ENCODE measurements at places on chromosomes 16 and 17.

DNA sequence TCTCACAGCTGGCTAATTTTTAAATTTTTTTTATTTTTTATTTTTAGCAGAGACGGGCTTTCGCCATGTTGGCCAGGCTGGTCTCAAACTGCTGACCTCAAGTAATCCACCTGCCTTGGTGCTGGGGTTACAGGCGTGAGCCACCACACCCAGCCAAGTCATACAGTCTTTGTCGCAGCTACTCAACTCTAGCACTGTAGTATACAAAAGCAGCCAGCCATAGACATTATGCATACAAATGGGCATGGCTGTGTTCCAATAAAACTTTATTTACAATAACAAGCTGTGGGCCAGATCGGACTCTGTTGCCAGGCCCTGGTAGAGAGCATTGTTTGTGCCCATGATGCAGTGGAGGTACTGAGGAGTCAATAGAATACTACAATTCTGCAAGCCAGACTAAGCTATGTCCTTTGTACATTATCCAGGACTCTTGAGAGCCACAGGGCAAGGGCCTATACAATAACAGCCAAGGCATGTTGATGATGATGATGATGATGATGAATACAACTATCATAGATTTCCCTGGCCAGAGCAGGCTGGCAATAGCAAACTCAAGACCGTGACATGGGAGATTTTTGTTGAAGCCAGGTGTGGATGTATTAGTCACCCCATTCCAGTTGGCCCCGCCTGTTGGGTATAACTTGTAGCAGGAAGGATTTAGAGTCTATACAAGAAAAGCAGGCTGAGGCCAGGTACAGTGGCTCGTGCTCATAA, 101.8 kb downstream of the MYH11 start:
- no peak for DNase-seq

DNA sequence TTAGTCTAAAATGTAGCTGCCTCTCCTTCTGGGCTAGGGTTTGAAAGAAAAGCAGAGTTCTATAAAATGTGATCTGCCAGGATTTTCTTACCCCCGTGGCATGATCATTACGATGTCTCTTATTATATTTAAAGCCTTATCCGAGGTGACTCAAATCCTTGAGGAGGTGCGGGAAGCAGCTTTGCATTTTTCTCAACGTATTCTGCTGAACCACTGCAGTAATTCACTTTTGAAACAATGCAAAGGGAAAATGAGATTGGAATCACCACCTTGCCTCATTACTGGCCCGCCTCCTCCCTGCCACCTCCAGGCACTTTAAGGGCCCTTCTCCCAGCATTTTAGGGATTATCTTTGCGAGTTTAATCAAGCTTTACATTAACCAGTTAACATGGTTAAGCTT, 9.7 kb upstream of the NOG start:
- DNase-seq = no peak

DNA sequence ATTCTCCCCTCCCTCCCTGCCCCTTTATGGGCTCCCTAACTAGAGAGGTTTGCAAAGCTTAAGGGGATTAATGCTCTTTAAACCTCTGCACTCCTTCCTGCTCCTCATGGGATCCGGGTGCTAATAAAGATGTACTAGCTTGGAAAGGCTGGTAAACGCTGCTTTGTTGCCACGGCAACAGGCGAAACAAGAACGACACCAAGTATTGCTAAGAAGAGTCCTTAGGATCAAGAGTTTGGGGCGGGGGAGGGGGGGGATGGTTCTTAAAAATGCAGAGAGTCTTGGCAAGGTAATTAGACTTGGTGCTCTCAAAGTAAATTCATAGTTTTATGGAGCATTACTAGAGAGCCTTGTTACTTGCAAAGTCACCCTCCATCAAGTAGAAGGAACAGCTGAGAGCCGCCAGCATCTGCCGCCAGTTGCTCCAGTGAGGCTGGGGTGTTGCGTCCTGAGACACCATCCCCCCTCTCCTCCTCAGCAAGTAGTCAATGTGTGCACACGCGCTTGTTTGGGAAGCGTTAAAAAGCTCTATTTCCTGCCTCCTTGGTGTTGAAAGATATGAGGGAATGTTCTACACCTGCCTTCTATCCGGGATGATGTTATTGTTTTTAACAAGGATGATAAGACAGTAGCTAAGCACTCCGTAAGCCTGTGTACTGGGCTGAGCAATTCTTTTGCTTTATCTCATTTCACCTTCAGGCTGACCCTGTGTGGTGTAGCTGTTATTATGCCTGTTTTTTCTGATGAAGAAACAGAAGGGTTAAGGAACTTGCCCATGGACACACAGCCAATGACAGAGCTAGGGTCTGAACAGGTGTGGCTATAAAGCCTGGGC, 190.9 kb downstream of the CCDC182 start:
- DNase-seq = no peak

GRCh38 chr17:78379131-78379491, 662 bp downstream of the PGS1 start:
- no peak for DNase-seq

- no peak for DNase-seq
Observed at GRCh38 chr17:82898976-82899514, 59.2 kb upstream of the ZNF750 start.

DNA sequence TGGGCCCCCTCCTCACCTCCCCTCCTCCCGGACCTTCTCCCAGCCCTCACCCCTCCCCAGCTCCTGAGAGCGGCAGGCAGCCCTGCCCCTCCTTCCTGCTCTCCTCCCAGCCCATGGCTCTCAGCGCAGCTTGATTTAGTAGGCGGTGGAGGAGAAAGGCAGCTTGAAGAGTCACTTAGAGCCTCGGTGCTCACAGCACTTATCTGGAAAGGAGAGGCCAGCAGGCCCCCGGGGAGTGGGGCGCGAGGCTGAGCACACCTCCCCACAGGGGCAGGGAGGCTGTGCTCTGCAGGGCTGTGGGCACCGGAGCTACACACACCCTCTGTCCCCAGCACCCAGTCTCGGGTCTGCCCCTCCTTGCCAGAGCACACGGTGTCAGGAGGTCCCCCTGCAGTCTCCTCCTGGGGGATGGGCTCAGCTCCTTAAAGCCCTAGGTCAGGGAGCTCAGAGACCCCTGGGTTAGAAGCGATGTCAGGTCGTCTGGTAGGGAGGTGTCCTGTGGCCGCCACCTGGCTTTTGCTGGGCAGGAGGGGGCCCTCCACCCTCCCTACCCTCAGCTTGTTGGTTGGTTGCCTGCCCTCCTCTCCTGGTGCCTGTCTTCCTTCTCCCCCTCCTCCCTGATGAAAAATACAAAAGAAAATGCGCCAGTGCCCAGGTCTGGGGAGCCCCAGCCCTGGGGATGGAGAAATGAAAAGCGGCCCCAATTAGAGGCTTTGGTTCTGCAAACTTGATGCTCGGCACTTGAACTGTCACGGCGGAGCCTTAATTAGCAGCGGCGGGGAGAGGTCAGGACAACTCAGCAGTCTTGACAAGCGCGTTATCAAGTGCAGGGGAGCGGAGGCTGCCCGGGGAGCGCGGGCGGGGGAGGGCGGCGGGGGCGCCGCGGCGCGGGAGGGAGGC, 151.1 kb upstream of the GSE1 start:
- no peak for DNase-seq

DNA sequence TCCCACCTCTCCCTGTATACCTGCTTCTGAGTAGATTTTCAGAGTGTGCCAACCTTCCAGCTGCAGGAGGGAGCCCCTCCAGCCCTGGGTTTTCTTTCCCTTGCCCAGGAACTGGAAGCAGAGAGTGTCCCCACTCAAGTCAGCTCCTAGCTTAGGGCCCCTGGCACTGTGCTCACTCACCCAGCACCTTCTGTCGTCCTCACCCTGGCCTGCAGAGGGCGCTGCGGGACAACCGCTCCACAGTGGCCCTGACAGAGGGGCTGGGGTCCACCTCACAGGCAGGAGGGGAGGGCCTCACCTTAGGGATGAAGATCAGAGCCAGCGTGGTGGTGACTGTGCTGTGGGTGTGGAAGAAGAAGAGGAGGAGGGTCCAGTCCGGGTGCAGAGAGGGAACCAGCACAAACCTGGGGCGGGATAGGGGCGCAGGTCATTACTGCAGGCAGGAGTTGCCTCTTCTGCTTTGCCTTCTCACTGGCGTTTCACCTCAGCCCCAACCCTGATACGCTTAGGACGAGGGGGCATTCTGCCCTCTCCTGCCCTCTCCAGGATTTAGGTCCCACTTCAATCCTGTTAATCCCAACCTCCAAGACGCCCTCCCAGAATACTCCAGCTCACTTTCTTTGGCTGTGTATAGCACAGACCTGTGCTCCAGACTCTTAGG, 10.0 kb downstream of the GPR179 start:
- peak; percentile 57 for DNase-seq

- DNase-seq = no peak
Observed at GRCh38 chr17:12974005-12974531, 43.8 kb downstream of the ELAC2 start.

DNA sequence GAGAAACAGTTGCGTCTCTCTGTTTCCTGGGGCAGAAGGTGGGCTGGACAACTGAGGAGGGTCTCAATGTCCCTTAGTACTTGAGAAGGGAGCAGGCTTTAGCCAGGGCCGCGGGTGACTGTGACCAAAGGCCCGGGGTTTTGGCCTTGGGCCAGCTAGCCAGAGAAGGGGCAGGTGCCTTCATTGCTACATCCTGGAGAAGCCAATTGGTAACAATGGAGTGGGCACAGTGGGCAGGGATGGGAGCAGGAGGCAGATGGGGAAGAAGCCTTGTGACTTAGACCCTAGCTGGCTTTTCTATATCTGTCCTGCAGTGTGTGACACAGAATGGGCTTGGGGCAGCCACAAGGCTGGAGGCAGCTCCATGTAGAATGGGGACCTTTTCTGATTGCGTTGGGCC, 46.0 kb downstream of the CLEC16A start:
- DNase-seq = no peak

- DNase-seq = no peak
Observed at GRCh38 chr16:74500907-74501306, 79.6 kb upstream of the CLEC18B start.

DNA sequence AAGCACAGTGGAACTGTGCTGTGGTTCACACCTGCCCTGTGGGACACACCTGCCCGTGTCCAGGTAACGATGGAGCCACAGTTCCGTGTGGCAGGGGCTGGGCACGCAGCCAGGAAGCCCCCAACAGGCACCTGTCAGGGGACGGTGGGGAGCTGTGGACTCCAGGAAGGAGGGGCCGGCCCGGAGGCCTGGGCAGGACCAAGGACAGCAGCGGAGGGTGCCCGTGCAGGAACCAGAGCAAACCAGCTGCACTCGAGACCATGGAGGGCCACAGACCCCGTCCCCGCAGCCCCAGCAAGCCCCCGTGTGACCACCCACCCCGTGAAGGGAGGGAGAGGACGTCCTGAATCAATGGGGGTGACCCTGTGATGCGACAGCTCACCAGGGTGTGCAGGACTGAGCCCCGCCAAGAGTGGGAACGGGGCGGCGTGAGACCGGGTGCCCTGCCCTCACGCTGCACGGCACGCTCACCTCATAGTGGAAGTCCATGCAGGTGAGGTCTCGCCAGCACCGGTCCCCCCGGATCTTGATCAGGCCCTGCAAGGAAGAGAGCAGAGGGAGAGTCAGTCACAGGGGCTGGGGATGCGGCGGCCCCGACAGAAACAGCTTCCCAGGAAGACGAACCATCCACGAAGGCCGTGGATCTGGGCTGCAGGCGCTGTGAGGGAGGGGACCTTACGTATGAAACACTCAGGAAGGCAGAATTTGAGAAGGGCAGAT, 78.1 kb downstream of the LMF1 start:
- DNase-seq = no peak

DNA sequence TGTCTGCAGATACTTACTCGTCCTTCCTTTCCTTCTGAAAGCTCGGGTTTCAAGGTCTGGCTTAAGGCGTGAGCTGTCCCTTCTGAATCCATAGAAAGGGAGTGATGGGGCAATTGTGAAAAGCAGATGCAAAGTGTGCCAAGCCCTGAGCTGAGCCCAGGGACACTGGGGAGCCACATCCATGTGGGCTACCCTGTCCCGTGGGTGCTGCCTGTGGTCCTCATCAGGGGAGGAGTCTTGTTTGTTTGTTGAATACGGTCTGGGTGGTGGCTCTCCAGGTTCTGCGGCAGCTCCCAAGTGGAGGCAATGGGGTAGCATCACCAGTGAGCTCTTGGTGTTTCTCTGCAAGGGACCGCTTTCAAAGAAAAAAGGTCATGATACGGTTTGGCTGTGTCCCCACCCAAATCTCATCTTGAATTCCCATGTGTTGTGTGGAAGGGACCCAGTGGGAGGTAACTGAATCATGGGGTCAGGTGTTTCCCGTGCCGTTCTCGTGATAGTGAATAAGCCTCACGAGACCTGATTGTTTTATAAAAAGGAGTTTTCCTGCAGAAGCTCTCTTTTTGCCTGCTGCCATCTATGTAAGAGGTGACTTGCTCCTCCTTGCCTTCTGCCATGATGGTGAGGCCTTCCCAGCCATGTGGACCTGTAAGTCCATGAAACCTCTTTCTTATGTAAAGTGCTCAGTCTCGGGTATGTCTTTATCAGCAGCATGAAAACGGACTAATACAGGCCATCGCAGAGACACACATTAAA, 1.0 kb upstream of the ALG1 start:
- DNase-seq = no peak

- DNase-seq = peak; percentile 38
Observed at GRCh38 chr17:50904518-50905459, 38.6 kb upstream of the TOB1 start.

DNA sequence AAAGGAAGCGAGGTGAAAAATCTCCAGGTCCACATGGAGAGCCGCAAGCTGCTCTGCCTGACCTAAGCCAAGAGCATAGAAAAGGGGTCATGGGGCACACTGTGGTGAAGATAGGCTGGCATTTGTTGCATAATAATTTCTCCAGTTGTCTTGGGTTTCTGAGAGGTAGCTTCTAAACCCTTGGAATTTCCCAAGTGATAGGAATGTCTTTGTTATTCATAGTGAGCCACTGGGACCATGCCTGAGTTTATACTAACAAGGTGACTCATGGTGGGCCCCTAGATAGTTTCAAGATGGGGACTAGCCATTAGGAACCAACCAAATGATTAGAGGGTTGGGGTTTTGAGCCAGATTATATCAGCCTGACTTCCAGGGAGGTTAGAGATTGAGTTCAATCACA, 25.6 kb downstream of the SOST start:
- DNase-seq = no peak

- DNase-seq = no peak
Observed at GRCh38 chr16:55116165-55116920, 185.7 kb downstream of the IRX5 start.

- no peak for DNase-seq
Observed at GRCh38 chr17:61970030-61970429, 42.2 kb upstream of the INTS2 start.

GRCh38 chr16:75632857-75633256, 9.8 kb upstream of the ADAT1 start:
- no peak for DNase-seq

GRCh38 chr16:78967948-78968347, 632.6 kb downstream of the MAF start:
- DNase-seq = no peak

- no peak for DNase-seq
Observed at GRCh38 chr16:19344224-19344801, 58.8 kb downstream of the CLEC19A start.

DNA sequence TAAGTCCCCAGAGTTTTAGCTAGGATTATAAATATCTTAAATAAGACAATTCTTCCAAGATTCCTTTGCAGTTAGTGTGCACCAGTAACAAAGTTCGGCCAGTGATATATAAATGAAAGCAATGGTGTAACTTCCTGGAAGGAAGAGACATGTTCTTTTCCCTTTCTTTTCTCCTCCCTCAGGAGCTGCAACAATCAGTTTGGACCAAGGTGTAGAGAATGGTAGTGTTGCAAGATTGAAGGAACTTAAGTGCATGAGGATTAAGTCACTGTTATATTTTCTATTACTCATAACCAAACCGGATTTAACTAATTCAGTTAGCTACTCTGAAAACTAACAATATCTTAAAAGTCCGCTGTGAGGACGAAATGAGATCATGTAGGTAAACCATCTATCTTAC, 68.9 kb upstream of the KCNJ16 start:
- no peak for DNase-seq
